ENCODE measurements at places on chromosomes 6 and 20. TPM values are rescaled to one million over a fixed set of nuclear protein-coding genes. Genes with fewer than 3 reads are reported as not detected.
A peak's percentile ranks its signal among the peaks of the same experiment; 100 is the strongest.

DNA sequence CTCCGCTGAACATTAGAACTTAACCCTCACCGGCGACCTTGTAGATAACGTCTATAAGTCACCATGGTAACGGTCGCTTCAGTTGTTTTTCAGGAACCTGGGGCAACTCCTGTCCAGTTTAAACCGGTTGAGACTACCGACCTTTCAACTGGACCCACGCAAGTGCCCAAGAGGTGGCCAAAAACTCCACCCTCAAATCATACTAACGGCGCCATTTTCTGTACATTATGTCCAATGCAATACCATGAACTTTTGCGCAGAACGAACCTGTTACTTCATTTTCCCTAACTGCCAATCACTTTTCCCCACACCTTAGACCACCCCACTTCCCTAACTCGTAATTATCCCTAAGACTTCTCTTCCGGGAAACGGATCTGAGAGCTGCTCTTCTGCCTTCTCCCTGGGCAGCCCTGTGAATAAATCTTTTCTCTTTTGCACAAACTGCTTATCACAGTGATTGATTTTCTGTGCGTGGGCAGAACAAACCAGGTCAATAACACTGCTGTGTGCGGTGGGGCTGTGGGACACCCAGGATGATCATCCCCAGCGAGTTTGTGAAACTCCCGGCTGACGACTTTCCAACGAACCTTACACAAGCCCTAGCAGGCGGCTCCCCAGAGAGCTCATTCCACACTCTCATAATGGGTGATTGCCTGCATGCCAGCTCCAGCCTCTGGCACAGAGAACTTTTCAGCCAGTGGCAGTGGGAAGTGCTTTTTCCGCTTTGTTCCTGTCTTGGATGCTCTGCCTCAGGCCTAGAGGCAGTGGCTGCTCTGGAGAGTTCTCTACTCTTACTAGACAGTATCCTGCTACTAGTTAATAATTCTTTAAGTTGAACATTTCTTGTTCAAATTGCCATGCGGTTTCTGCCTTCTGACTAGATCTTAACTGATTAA, 28.6 kb downstream of the GPX5 start:
- DNase-seq, result no peak

DNA sequence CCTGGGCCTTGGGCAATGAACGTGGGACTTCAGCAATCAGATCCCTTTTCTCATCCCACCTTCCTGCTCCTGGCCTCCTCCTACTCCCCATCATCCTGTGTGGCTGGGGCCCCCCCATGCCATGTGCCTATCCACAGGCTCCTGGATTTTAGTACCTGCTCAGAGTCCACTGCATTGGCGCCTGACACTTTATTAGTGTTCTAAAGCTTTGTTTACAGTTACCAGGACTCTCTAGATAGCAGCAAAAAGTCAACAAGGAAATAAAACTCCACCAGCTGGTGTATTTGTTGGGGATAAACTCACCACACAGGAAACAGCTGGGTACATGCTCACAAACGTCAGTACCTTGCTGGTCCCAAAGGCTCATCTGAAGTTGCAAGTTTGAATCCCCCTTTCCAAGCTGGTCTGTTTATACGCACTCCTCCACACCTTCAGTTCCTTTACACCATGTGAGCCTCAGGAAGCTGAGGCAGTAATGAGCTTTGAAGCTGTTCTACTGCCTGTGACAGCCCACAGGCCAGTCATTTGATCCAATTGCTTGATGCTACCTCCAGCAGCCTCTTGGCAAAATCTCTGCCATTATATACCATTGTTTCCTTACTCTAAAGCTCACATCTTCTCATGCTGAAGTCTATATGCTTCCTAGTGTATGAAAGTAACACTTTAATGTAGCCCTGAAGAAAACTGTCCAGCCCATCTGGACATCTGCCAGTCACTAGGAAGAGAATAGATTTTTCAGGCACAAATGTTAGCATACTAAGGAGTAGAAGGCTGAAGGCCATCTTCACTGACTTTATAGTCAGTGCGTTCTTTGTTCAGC, 76.6 kb downstream of the ANKEF1 start:
- DNase-seq, result no peak

The ERVFRD-1 gene
- 0.10 TPM for total RNA-seq

- DNase-seq, result no peak
These were observed 1.6 kb upstream of the ZSCAN12 start for GRCh38 chr6:28401172-28401571.

DNA sequence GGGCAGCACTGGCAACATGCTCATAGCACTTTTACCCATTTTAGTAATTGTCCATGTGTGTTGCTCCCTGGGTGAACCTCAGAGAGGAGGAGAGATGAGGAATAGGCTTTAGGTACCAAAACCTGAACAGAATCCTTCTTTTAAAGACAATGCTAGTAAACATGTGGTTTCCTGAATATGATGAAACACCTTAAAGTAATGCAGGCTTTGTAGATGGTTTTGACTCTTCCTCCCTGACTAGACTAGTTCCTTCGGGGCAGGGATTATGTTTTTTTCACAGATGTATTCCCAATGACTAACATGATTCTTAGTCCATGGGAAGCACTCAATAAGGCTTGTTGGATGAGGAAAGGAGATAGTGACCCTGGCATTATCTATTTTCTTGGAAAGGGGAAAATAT, 367.6 kb upstream of the JAG1 start:
- DNase-seq, result no peak

The GTSF1L gene
- not detected for total RNA-seq

The SCRT2 gene
- total RNA-seq, result not detected

DNA sequence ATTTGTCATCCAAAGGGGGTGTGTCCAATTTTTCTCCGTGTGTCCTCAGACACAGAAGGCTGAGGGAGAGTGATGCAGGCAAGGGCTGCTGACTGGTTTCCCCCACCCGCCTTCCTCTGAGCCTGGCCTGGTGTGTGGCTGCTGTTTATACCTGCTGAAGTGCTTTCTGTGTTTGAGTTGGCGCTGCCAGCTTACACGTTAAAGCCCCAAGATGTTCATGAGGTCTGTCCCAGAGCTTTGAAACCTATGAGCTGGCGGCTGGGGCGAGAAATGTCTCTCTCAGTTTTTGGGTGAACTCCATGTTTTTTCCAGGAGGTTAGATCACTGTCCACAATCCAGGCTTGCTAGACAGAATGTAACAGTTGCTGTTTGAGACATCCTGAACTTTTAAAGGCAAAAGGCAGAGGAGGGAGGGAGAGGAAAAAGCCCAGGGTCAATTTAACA, 69.0 kb upstream of the CCN2 start:
- DNase-seq, result peak; percentile 43

GRCh38 chr20:51554538-51555165, 12.1 kb upstream of the NFATC2 start:
- DNase-seq, result peak; percentile 66

GRCh38 chr6:150202404-150202803, 59.6 kb downstream of the PPP1R14C start:
- no peak for DNase-seq

- no peak for DNase-seq
These were observed 86.3 kb upstream of the PROKR2 start for GRCh38 chr20:5402903-5403531.

- DNase-seq, result no peak
These were observed 103.7 kb upstream of the RNF217 start for GRCh38 chr6:124858564-124858963.

- DNase-seq, result no peak
These were observed 128.7 kb downstream of the TBC1D32 start for GRCh38 chr6:121205569-121205968.

DNA sequence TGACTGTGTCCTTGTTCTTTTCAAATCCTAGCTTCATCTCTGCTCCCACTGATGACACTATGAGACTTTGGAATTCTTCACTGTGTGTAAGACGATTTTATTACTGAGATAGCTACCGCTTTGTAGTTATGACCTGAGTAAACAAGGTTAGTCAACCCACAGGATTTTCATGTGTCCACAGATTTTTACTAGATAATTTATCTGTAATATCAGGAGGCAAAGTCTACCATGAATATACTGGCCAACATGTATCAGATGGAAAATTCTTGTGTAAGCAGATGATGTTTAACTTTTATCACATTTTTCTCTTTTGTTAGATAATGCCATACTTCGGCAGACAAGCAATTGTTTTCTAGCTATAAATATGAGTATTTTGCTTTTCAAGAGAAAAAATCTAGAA, 119.8 kb downstream of the SGK1 start:
- DNase-seq, result no peak

DNA sequence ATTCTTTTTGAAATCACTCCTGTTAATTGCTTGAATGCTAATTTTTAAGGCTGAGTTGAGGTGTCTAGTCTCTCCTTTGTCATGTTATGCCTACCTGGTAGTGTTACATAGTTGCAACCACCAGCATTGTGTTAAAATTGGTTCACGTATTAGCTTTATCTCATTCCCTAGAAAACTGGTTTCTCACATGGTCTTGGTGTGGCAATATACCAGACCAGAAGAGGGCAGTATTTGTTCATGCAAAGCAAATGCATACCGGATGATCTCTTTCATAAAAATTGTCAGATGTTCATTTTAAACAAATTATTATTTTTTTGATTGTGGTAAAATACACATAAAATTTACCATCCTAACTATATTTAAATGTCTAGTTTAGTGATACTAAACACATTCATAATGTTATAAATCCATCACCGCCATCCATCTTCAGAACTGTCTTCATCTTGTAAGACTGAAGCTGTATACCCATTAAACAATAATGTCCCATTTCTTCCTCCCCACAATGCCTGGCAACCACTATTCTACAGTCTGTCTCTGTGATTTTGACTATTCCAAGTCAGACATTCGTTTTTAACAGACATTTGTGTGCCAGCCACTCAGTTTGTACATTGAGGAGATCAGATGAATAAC, 92.8 kb downstream of the ATRN start:
- DNase-seq, result peak; percentile 56

The ZNF831 gene
- 0.41 TPM for total RNA-seq

GRCh38 chr6:162053084-162053483, 674.5 kb downstream of the PRKN start:
- DNase-seq, result peak; percentile 8

The GABRR2 gene
- total RNA-seq, result 1.2 TPM

DNA sequence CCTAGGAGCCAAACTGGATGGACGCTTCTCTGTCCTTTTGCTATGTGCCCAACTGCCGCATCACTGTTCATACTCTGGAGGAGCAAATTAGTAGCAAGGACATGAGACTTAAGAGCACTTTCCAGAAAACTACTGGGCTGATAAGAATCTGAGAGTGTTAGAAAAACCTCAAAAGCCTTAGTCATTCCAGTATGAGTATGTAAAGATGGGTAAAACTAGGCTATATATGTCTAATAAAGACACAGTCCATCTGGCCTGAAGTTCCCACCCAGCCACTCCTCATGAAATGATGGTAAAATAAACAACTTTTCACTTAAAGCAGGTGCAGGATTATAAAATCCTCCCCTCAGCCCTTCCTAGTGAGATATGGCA, 30.6 kb downstream of the SHLD1 start:
- DNase-seq, result no peak

The FAM162B gene
- 7.9 TPM for total RNA-seq

DNA sequence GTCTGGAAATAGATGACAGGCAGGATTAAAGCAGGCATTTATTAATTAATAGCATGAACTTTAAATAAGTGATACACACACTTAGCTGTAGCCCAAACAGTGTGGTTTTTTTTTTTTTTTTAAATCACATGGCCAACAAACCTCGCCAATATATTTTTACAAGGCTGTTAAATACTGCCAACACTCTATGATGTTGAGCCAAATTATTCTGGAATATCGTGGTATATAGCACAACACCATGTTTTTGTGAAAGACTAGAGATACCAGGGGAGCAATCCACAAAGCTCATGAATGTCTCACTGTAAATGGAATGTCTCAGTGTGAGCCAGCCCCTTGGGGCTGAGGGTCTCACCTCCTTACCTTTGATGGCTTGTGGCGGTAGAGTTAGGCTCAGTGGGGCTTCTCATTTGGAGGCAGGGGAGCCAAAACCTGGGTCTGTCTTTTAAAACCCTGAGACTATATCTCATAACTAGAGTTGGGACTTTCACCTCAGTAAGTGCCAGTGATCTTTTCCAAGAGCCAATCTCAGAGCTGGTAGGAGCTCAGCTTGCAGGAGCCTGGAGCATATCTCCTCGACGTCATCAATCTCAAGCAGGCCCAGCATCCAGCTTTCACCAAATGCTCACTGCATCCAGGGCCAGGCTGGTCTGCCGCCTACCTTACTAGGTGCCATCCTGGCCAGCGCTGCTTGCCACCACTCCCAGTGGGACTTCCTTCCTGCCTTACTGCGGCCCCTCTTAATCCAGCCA, 78.5 kb upstream of the FAM184A start:
- DNase-seq, result no peak

DNA sequence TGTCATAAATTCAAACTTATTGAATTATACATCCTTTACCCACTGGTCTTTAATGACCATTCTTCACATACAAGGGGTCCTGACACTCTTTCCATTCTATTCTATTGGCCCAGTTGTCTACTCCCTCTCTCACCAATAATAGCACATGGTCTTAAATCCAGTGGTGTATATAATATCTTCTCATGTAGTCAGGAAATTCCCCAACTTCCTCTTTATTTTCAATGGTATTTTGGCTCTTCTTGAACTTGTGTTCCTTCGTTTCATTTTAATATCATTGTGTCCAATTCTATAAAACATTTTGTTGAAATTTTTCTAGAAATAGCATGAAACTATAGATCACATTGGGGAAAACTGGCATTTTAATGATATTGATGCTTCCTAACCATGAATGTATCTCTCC, 36.8 kb downstream of the PSMB9 start:
- no peak for DNase-seq

GRCh38 chr6:142291512-142291911, 10.3 kb upstream of the ADGRG6 start:
- no peak for DNase-seq

The RIMS4 gene
- total RNA-seq, result 3.7 TPM

DNA sequence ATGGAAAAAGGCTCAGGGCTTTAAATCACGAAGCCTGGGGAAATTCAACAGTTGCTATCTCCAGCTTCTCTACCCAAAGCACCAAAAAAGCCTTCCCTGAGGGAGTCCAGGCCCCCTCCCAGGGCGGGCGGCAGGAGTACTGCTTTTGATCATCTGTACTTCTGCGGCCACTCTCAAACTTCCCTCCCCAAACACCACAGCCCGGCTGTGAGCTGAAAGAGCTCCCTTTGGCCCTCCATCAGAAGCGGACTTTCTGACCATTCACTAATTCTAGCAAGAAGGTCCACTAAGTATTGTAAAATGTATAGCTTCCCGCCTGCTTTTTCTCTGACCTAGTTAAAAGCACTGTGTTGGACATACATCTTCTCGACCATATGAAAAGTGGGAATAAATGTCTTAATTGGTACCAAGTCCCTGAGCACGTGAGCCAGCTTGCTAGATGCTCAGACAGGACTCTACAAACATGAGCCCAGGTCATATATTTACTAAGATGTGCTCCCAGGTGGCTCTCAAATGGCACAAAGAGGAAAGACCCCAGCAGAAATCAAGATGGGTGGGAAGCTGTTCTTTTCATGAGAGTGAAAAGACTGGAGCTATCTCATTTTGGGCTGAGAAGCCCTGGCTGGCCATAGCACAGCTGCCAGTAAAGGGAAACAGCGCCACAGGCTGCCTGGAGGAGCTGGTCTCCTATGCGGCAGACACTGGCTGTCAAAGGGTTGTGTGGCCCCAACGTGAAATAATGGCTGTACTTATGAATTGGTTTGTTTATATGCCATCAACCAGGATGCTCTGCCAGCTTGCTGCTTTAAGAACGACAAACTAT, 58.6 kb downstream of the GFOD1 start:
- no peak for DNase-seq
